ENCODE measurements at places on chromosomes 4 and X.
A peak's percentile ranks its signal among the peaks of the same experiment; 100 is the strongest.

GRCh38 chrX:87006561-87006960, 511.0 kb upstream of the KLHL4 start:
- DNase-seq = no peak

- DNase-seq = no peak
These were observed 208.8 kb downstream of the SH2D1A start for GRCh38 chrX:124555036-124555595.

DNA sequence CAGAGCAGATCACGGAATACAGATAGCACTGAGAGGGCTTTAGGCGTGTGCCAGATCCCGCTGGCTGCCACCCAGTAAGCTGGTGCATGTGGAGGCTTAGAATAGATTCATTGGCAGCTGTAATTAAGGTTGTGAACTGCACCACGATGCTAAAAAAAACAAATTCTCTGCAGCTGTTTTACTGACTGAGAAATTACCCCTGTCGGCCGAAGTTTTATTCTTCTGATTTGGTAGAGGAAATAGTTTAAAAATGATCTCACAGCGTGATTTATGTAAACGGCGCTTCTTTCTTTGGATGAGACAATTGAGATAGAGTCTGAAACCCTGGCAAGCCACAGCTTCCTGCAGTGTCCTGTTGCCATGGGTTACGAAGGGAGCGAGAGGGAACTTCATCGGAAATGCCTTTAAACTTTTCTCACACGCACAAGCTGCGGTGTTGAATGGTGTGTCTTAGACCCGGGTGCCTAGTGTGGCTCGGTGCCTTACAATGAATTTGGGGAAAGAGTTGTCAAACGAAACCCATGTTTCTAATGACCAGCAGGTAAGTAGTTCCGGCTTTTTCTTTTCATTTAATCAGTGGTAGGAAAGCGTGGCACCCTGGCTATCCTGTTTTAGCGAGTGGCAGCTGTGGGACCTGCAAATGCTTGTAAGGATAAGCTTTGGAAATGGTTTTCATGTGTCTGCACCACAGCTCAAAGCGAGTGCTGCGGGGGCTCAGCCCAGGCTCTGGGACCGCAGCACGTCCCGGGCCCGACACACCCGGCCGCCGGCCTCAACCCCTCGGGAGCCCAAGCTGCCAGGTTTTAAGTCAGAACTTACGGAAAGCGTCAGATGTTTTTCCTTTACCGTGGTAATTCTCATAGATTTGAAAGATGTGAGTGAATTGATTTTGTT, 71.7 kb upstream of the HGFAC start:
- peak; percentile 45 for DNase-seq

- no peak for DNase-seq
These were observed 218.0 kb upstream of the AGA start for GRCh38 chr4:177660223-177660622.

GRCh38 chr4:109148577-109149075, 153.8 kb downstream of the COL25A1 start:
- DNase-seq = no peak

DNA sequence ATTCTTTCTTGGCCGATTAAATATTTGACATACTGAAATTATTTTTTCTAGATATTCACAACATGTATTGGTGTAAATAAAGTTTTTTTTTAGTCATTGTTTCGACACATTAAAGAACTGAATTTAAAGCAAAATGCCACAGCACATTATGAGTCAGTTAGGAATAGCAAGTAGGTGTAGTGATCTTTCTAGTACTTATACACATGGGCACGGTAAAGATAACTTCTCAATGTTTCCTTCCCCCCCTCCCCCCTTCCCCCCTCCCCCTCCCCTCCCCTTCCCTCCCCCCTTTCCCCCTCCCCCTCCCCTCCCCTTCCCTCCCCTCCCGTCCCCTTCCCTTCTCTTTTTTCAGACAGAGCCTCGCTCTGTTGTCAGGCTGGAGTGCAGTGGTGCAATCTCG, 1269.9 kb downstream of the ADGRL3 start:
- DNase-seq = no peak

GRCh38 chrX:36957425-36958328, 50.5 kb upstream of the FAM47C start:
- no peak for DNase-seq

DNA sequence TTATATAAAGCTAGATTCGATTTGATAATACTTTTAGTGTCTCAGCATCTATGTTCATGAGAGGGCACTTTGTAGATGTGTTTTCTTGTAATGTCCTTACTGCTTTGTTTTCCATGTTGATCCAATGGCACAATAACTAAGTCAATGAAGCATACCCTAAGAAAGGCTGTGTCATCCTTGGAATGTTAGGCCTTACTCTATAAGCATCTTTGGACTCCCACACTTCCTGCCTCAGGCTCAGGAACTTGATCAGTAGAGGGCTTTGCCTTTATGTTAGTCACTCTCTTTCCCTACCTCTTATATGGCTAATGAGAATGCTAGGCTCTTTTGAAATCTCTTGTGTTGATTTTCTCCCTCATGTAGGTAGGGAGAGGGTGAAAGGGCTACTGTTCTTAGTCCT, 33.2 kb upstream of the EDA2R start:
- no peak for DNase-seq

DNA sequence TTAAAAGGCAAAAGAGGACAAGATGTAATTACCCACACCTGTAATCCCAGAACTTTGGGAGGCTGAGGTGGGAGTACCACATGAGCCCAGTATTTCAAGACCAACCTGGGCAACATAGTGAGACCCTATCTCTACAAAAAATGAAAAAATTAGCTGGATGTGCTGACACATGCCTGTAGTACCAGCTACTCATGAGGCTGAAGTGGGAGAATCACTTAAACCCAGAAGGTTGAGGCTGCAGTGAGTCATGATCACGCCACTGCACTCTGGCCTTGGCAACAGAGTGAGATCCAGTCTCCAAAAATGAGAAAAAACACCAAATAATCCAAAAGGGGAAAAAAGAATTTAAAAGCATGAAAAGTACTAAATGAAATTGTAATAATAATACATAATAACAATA, 30.8 kb downstream of the NR0B1 start:
- DNase-seq = no peak

GRCh38 chrX:42821803-42822443, 44.0 kb upstream of the PPP1R2C start:
- no peak for DNase-seq

All from GM13976 (cell line).